Muscle of leg (tissue), 16 donors: ENCODE measurements at places on chromosomes 13 and 19.

DNA sequence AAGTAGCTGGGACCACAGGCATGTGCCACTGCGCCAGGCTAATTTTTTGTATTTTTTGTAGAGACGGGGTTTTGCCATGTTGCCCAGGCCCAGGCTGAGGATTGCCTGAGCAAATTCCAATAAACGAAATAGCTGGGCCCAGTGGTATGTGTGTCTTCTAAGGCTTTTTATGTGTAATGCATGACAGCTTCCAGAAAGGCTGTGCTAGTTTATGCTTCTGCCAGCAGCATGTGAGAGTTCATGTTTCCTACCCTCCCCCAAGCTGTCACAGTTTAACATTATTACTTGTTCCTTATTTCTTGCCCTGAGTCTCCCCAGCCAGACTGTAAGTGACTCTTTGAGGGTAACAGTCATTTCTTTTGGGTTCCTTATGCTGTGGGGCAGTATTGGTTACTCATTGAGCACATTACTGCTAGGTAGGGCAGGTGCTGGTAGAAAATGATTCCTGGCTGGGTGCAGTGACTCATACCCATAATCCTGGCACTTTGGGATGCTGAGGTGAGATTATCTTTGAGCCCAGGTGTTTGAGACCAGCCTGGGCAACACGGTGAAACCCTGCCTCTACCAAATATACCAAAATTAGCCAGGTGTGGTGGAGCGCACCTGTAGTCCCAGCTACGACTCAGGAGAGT, 13.6 kb downstream of the GPATCH1 start:
- no peak for DNase-seq

DNA sequence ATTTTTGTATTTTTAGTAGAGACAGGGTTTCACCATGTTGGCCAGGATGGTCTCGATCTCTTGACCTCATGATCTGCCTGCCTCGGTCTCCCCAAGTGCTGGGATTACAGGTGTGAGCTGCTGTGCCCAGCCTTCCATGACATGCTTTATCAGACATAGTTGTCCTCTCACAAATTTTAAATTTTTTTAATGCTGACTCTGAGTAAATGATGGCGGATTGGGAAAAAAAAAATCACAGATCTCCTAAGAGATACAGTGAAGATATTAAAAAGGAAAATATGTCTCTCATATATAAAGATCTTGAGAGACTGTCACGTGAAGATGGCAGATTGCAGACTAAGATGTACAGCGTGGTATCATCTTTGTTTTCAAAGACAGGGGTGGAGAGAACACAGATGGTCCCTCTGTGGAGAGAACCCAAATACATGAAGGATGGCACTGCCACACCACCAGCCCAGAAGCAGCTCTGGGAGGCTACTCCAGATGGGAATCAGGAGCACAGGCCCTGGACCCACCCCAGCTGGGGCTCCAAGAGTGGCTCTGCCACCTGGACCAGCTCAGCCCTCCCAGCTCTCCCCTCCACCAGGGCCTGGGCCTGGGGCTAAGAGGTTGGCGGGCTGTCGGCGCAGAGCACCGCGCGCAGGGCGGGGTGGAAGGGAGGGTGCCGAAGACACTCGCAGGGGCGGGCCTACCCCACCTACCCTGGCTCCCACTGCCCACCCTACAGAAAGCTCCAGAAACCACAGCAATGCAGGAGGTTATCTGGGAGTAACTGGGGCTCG, 20.0 kb upstream of the CCNP start:
- no peak for DNase-seq

DNA sequence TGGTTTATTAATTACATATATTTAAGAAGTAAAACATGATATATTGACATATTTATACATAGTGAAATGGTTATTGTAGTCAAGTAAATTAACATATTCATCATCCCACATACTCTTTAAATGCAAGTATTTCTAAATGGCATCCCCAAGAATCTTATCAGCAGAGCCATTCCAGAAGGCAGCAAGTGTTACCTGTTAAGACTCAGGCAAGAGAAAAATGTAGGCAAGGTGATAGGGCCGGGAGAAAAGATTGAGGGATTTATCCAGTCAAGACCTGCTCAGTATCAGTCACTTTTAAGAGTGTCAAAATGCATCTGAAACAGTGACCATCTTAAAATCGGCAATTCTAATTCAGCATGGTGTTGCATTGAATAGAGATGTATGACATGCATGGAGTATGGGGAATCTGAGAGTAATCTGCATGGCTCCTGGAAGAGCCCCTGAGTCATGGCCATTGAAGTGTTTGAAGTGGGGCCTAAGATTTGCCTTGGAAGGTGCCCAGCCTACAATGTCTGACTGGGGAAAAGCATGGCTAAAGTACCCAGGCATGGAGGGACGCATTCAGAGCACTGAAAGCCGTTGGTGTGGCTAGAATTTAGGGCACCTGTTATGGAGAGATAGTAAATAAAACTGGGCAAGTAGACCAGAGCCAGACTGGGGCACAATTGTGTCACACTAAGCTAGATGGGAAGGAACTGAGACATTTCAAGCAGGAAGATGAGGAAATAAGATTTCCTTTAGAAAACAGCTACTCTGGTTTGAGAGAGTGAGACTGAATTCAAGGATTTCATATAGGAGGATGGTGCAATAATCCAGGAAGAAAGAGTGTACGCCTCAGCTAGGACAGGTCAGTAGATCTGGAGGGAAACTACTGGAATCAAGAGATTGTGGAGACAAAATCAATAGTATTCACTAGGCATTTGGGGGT, 25.0 kb upstream of the C1QTNF9B start:
- no peak for DNase-seq

GRCh38 chr13:114152285-114152645, 19.8 kb upstream of the RASA3 start:
- no peak for DNase-seq

GRCh38 chr13:75744127-75744526, 108.0 kb downstream of the LMO7 start:
- DNase-seq, result no peak

- no peak for DNase-seq
Measured at GRCh38 chr13:68490594-68490993, 1260.5 kb upstream of the PCDH9 start.

- DNase-seq, result no peak
Measured at GRCh38 chr19:52398081-52398441, 412 bp downstream of the ZNF528 start.

DNA sequence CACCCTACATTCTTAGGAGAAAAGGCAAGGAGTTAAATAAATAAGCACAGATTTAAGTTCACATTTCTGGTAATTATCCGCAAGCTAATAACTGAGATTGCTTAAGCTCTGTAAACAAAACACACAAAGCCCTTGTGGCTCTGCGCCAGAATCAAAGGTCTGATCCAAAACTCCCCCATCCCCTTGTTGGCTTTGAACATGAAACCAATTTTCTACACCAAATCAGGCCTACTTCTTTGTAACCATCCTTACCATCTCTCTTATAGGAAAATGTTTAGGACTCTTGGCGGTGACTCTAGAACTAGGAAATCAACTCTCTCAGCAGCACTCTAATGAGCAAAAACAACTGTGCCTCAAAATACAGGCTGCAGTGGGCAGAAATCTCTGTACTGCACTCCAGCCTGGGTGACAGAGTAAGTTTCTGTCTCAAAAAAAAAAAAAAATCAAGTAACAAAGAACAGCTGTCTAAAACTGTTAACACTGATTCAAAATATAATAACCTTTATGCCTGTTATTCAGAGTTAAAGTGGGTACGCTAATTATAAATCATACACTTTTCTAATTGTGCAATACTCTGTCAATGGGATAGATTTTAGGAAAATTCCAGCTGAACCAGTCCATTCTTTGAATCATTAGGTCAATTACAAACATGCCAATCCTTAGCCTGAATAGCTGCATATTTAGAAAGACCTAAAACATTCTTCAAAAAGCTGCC, 25.8 kb downstream of the ABCC4 start:
- DNase-seq, result no peak

DNA sequence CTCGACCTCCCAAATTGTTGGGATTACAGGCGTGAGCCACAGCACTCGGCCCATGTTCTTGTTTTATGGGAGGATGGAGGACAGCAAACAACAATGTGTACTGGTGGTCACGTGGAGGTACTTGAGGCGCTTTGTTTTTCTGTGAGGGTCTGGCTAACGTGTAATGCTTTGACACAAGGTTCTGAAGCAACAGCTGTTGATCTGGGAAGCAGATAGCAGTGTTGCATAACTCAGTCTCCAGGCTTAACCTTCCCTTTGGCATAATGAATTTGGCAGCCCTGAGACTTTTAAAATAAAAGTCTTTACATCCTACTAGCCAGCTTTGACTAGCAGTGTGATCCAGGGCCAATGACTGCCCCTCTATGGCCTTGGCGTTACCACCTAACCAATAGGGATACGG, 6.9 kb upstream of the ZNF580 start:
- DNase-seq, result no peak

GRCh38 chr13:51644654-51645053, 60.4 kb downstream of the WDFY2 start:
- DNase-seq, result peak; percentile 32

DNA sequence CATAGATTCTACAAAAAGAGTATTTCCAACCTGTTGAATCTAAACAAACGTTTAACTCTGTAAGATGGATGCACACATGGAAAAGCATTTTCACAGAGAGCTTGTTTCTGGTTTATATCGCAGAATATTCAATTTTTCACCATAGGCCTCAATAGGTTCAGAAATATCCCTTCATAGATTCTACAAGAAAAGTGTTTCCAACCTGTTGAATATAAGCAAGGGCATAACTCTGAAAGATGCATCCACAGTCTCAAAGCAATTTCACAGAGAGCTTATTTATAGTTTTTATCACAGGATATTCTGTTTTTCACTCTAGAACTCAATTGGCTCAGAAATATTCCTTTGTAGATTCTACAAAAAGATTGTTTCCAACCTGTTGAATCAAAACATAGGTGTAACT, 1483.6 kb downstream of the UQCRFS1 start:
- DNase-seq, result no peak

DNA sequence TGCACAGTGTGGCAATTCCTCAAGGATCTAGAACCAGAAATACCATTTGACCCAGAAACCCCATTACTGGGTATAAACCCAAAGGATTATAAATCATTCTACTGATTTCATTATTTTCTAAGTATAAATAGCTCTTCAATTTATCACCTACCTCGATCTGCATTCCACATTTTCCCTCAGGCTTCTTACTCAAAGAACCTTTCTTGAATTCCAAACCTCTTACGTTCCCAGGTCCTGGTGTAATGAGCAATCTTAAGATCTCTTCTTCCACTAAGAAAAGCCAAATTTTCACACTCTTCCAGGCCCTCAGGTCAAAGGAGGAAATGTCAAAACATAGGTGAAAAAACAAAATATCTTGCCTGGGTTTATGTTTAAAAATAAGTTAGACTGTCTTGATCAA, 237.3 kb upstream of the GPC6 start:
- no peak for DNase-seq

DNA sequence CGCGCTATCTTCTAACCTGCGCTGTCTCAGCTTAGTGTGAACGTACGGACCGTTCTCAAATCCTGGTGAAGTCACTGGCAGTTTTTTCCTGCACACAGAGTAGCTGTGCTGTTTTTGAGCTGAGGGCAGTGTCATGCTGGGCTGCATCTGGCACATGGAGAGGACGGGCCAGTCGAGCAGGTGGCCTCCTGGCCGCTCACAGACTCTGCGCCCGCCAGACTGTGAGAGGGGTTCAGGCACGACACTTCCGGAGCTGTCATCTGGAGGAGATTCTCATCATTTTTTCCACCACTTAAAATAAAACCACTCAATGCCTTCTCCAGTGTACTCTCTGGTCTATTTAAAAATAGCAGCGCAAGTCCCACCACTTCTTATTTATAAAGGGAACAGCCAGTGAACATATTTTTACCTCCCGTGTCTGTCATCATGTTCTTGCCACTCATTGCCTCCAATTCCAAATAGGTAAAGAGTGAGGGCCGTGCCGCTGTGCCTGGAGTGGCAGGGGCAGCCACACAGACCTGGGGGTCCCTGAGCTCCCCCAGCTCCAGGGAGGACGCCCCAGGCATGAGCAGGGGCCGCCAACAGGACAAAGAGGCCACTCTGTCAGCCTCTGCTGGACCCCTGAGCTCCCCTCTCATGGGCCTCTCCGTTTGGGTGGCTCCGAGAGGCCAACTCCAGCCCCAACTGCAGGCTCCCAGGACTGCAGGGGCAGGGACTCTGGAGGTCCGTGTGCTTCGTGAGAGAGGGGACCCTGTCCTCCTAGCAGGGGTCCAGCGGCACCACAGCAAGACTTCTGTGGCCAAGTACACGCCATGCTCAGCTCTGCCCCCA, 36.9 kb upstream of the GRTP1 start:
- DNase-seq, result peak; percentile 75

GRCh38 chr13:27053902-27054595, 117.6 kb downstream of the USP12 start:
- DNase-seq, result peak; percentile 15

GRCh38 chr13:100387416-100387815, 201.2 kb downstream of the GGACT start:
- no peak for DNase-seq

GRCh38 chr13:49908637-49909036, 27.5 kb downstream of the SPRYD7 start:
- DNase-seq, result no peak

- DNase-seq, result no peak
Measured at GRCh38 chr19:47492137-47492533, 8.1 kb upstream of the KPTN start.

- no peak for DNase-seq
Measured at GRCh38 chr19:51421229-51422052, 4.0 kb upstream of the SIGLEC10 start.

- no peak for DNase-seq
Measured at GRCh38 chr13:40790154-40790616, 774 bp downstream of the SLC25A15 start.

- no peak for DNase-seq
Measured at GRCh38 chr19:7923295-7924191, 2.4 kb downstream of the CTXN1 start.

DNA sequence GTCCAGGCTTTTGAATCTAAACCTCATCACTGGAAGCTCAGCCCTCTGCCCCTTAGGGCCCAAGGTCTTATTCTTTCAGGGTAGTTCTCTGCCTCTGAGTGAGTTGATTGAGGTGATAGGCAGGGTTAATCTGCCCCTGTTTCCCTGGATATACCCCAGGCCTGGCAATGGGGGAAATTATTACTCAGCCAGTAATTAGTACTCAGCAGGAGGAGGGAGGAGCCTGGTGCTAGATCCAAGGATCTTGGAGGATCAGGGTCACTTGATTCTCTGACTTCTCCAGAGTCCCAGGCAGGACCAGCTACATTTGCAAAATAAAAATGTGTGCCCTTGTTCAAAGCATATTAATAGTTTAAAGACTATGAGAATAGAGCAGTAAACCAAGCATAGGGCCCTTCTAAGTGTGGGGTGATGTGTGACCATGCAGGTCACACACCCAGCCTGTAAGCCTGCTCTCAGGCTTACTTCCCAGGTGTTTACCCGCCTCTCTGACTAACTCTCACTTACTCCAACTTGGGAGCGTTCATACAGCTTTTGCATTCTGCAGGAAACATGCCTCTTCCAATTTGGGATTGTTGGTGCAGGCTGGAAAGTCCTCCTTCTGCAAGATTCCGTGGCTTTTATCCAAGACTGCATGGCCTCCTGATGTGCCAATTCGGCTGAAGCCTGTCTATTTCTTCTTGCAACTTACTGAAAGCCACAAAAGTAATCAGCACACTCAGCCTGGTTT, 7.9 kb upstream of the STK24 start:
- DNase-seq, result no peak

- no peak for DNase-seq
Measured at GRCh38 chr13:77459592-77459991, 75.9 kb upstream of the SCEL start.
